ENCODE measurements at places on chromosomes 2 and 18. TPM values are rescaled to one million over a fixed set of nuclear protein-coding genes. Genes with fewer than 3 reads are reported as not detected.

DNA sequence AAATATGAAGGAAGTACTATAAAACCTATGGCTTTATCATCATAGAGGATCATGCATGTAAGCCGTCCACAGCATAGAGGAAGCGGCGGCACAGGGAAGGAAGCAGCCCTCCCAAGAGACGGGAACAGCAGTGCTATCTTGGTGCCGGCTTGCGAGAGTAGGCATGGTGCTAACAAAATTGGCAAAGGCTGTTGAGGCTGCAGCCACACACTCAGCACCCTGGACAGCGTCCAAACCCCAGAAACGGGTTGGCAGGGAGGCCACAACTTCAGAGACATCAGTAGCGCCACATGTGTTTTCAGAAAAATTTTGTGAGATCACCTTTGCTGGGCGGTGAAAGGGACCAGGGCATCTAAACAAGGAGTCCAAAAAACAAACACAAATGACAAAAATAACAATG, 37.7 kb downstream of the NETO1 start:
- DNase-seq: no peak

GRCh38 chr18:12791610-12792009, 88.8 kb downstream of the PSMG2 start:
- no peak for DNase-seq

GRCh38 chr2:160228141-160228917, 28.3 kb upstream of the ITGB6 start:
- peak; percentile 82 for DNase-seq

DNA sequence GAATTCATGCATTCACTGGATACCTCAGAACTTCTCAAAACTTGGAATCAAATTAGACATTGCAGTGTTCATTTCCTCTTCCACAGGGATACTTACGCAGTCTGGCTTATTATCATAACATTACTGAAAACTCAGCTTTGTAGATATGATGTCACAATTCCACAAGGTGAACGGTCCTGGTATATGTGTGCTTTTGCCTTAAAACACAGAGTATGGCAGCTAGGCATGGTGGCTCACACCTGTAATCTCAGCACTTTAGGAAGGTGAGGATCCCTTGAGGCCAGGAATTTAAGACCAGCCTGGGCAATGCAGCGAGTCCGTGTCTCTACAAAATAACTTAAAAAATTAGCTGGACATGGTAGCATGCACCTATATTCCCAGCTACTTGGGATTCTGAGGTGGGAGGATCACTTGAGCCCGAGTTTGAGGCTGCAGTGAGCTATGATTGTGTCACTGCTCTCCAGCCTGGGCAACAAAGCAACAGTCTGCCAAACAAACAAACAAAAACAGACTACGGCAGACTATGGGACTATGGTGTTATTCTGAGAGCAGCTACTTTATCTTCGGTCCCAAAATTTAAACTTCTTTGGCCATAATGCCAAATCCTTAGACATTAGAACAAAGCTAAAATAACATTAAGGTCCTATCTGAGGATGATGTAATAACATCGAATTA, 1191.9 kb upstream of the SLC39A10 start:
- DNase-seq: no peak

DNA sequence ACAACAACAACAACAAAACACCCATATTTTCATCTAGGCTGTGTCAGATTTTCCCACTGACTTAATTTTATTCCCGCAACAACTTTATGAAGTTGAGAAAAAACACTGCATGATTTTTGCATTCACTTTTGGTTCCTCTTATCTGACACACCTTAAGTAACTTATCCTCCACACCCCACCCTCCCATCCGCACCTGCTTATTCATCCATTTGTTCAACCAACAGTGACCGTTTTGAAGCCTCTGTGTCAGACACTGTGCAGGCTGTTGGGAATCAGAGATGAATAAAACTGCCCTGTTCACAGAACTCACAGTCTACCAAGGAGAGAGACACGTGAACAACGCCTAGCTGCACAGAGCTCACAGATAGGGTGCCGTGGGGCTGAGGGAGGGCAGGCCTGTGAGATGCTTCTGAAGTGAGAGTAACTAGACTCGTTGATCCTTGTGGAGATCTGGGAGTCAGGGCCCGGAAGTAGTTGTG, 7.4 kb downstream of the CNNM4 start:
- DNase-seq: no peak

GRCh38 chr2:147679955-147680531, 164.8 kb upstream of the ACVR2A start:
- DNase-seq: no peak

DNA sequence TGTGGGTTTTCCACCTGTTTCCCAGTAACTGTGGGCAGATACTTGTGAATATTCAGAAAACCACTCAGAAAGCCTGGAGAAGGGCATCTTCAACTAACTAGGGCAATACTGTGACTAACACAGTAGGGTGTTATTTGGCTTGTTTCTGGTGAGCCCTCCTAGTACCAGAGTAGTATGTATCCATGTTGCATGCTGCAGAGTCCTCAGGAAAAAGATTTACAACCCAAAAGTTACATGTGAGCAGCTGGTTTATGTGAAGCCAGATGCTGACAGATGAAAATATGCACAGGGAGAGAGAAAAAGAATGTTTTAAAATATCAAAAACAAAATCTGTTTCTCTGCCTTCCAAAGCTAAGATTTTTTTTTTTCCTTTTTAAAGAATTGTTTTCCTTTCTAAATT, 333.2 kb upstream of the UBE2E3 start:
- DNase-seq: no peak

GRCh38 chr2:208531361-208531760, 124.8 kb downstream of the PTH2R start:
- DNase-seq: no peak

GRCh38 chr2:190129421-190130199, 67.1 kb upstream of the MSTN start:
- DNase-seq: no peak

GRCh38 chr18:70295192-70296188, 6.6 kb downstream of the SOCS6 start:
- DNase-seq: no peak

DNA sequence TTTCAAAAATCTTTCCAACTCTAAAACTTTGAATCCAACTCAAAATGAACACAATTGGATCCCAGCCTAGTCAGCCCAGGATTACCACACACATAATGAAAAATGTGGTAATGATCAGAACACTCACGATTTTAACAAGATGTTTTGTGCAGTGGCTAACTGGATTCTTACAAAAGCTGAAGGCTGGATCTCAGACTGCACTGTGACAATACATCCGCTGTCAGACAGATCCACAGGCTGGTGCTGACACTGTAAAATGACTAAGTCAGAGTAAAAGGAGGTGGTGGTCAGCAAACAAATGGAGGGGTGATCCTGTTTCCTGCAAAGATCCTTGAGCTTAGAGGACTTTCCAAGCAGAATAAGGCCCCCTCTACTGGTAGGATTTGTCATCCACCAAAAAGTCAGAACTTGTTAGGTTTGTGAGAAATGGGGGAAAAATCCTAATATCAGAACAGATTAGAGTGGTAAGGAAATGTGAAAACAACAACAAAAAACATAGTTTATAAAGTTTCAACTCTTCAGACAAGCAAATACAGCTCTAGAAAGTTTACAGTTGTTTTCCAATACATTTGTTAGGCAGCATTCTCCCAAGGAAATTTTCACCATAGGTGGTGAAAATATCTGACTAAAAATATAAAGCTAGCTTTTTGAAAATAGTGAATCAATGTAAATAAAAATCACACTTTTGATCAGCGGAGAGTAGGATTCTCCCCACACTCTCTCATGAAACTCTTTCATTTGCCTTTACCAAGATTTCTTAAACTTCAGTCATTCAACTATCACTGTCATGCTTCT, 211.9 kb downstream of the AGPS start:
- peak; percentile 55 for DNase-seq

- DNase-seq: no peak
These were observed 41.8 kb downstream of the CFAP221 start for GRCh38 chr2:119586085-119586484.

DNA sequence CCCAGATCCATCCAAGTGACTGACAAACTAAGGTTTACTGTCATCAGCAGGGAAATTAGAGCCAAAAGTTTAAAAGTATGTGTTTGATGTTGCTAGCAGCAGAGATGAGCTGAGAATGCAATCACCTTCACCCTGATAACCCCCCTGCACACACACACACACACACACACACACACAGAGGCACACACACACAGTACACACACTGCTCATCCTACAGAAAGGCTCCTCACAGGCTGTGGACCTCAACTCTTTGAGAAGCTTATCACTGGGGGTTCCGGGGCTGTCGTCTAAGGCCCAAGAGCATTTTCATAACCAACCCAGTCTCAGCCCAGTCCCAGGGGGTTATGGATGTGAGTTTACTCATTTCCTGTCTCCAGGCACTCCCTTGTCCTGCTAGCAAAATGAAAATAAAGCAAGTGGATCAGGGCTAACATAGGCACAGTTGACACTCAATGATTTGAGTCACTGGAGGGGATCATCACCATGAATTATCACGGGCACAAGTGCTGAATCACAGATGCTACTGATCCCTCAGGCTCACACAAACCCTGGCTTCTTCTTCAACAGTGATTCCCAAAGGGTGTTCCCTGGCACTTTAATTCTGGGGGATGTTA, 76.6 kb downstream of the ALK start:
- DNase-seq: no peak

- DNase-seq: peak; percentile 68
These were observed 39.4 kb upstream of the NCKAP5 start for GRCh38 chr2:133607679-133608078.

GRCh38 chr2:53312181-53312580, 455.4 kb upstream of the CHAC2 start:
- DNase-seq: no peak

GRCh38 chr2:176917-177316, 86.9 kb downstream of the SH3YL1 start:
- no peak for DNase-seq

- no peak for DNase-seq
These were observed 460.7 kb upstream of the FANCL start for GRCh38 chr2:58701688-58702301.

- no peak for DNase-seq
These were observed 1239.5 kb upstream of the ZEB2 start for GRCh38 chr2:145759228-145759915.

GRCh38 chr2:25673300-25674076, at the start of gene DTNB:
Gene DTNB, minus strand, starts transcription at chr2:25673577. Its CDS starts 20,917 bp downstream, at chr2:25652660.
- DNase-seq: peak; percentile 51

- DNase-seq: no peak
These were observed 6.0 kb upstream of the BMP10 start for GRCh38 chr2:68877079-68877772.

GRCh38 chr2:159894145-159894838, 96.3 kb upstream of the CD302 start:
- DNase-seq: no peak

DNA sequence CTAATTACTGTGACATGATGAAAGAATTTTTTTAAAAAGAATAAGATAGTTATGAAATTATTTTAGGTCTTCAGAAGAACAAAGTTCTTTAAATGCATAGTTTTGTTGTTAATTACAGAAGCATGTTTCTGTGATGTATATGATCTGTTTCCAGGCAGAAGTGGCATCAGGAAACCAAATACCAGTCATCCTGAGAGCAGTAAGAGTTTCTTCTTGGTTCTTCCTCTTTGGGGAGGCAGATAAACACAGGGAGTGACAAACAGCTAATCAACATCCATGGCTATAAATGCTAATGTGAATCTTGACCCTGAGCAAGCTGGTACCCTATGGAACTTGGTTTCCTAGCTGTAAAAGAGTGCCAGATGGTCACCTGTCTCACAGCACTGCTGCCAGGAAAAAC, 29.2 kb downstream of the WIPF1 start:
- DNase-seq: no peak

DNA sequence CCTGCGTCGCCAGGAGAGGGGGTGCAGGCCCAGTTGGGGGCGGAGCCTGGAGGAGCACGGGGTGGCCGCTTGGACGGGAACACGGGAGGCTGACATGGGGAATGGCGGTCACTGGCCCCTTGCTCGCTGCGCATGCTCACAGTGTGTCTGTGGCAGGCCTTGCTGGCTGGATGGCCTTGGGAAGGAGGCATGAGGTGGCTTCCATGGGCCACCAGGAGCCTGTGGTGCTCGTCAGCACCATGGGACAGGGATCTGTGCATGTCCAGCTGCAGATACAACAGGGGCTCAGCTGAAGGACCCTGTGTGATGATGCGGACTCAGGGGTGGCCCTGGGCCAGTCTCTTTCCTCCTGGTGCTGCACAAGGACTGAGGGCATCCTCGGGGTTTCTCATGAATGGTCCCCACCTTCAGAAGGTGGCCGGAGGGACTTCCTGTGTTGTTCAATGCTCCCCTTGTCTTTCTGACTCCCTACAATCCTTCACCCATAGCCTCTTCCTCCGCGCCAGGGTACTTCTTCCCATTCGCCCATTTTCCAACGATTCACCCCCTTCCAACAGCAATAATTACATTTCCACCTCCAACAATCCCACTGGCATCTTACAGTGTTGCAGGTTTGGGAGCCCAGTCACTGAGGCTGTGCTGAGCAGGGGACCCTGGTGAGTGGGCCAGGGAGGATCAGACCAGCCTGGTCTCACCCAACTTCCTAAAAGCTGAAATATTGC, 3.4 kb upstream of the SP140L start:
- no peak for DNase-seq

- no peak for DNase-seq
These were observed 121.0 kb downstream of the RBMS1 start for GRCh38 chr2:160372585-160372984.

Gene SLC9A4
- not detected for total RNA-seq

Gene PLCD4
- total RNA-seq: 0.61 TPM

Gene RAD51AP2
- not detected for total RNA-seq

Gene GREB1L
- total RNA-seq: 8.3 TPM

Gene SERPINB13
- total RNA-seq: not detected

Gene SERPINB11
- not detected for total RNA-seq

Gene KHK
- total RNA-seq: 1.2 TPM

Gene NR4A2
- 2.0 TPM for total RNA-seq

All from HFFc6 (cell line).